ENCODE measurements at places on chromosomes 12 and 14.
A peak's percentile ranks its signal among the peaks of the same experiment; 100 is the strongest.

DNA sequence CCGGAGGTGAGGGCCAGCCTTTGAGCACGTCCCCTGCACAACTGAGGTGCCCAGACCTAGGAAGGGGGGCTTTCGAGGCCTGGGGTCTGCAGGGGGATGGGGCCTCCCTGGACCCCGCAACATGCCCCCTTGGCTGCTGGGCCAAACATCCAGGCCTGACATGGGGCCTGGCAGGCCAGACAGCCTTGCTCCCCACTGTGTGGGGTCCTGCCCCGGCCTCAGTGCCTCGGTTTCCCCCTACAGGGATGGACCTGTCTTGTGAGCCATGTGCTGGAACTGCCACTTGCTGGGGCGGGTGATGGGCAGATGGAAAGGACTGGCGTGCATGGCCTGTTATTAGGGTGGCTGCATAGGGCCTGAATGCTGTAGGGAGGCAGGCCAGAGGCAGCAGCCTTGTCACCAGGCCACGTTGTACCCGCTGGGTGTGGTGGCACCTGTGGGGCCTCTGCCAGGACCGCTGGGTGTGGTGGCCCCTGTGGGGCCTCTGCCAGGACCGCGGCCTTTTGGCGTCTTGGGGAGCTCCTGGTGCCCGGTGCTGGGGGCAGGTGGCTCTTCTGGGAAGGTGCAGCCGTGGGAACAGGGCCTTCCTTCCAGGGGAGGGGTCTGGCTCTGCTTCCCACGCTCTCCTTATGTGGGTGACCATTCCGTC lies 20.4 kb downstream of the ASPG start:
- DNase-seq = no peak

DNA sequence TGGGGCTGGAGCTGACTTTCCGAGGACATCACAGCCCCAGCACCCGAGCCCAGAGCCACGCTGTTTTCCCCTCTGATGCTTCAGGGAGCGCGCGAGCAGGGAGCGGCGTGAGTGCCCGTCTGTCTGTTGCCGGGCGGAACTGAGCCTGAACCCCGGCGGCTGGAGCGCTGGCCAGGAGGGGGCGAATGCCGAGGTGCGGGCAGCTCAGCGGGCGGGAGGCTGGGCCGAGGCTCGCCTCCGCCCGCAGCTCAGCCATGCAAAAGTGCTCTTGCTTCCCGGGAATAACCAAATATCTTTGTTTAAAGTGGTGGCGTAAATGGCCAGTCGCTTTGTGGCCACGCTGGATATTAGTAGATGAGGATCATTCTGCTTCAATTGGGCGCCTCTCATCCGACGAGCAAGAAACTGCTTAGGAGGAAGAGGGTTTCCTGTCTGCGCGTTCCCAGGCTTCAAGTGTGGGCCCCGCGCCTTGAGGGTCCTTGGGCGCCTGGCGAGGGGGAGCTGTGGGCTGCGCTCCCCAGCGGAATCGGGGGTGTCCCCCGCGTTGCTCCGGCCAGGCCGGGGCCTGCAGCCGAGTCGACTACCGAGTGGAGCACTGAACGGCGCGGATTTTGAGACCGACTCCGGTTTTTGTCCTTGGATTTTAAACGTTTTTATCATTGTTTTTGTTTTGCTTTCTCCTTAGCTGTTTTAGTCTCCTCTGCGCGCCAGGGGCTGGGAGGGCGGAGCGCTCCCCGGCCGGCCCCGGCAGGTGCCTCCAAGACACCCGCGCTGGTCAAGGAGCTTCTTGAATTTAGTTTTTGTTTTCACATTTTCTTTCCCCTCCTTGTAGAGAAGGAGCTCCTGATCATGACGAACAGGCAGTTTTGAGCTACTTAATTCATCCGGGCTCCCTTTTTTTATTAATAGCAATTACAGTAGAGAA lies 831 bp upstream of the NKX2-1 start:
- peak; percentile 97 for DNase-seq

DNA sequence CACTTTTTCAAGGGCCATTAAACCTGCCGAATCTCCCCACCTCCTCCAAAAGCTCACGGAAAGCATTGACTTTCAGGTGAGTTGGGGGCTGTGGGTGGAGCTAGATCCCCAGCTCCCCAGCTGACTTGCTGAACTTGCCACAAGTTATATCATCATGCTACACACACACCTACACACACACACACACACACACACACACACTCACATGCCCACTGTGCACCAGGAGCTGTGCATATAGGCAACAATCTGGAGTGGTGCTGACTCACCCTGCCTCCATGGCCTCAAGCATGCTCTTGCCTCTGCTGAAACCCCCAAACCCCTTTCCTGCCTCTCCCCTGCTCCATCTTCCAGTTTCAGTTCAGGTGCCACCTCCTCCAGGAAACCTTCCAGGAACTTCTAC lies 26.1 kb downstream of the SERPINA3 start:
- DNase-seq = no peak

- no peak for DNase-seq
Observed at GRCh38 chr12:107840186-107840585, 65.7 kb downstream of the ASCL4 start.

DNA sequence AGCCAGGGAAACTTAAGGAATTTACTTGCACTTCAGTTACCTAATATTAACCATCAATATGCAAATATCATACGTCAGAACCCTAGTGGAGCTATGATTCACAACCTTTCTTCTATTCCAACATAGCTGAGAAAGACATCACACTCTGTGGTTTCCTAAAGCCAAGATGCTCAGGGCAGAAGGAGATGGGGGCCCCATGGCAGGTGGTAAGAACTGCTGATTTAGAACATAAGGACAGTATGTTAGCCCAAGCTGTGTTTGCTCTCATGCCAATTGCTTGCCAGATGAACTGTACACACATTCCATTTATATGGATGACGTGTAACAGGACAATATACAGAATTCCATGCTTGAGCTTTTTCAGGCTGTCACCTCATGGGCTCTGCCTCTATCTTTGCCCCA lies 34.6 kb downstream of the HECTD4 start:
- DNase-seq = no peak

DNA sequence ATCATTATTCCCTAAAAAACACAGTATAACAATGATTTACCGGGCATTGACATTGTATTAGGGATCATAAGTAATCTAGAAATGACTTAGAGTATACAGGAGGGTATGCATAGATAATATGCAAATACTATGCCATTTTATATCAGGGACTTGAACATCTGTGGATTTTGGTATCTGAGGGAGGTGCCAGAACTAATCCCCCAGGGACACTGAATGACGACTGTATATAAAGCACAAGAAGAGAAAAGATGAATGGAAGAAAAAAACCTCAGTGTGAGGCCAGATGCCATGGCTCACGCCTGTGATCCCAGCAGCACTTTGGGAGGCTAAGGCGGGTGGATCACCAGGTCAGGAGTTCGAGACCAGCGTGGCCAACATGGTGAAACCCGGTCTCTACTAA lies 25.5 kb upstream of the COX6A1 start:
- no peak for DNase-seq

DNA sequence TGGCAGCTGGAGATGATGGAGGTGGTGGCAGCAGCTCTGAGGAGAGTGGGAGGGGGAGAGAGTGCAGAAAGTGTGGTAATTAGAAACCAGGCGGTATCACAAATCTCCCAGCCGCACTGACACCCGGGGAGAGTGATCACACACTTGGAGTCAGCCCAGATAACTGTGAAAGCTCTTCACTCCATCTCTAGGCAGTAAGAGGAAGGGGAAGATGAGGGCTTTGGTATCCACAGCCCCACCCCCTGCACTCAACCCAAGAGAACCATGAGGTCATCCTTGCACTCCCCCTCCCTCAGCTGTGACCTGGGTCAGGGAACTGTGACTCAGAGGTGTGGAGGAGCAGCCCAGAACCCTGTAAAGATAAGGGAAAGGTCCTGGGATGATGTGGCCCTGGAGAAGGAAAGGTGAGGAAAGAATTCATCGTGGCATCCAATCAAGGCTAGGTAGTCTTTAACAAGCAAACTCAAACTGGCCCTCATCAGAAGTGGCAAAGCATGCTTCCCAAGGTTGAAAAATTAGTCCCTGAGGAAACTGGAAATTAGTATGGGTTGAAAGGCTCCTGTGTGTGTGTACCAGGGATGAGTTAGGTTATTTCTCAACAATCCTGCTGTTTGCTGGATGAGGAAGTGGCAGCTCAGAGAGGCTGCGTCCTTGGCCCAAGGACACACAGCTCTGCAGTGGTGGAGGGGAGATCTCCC lies 111.0 kb upstream of the LHX5 start:
- DNase-seq = no peak

- DNase-seq = no peak
Observed at GRCh38 chr12:11321980-11322379, 11.7 kb upstream of the PRB4 start.

DNA sequence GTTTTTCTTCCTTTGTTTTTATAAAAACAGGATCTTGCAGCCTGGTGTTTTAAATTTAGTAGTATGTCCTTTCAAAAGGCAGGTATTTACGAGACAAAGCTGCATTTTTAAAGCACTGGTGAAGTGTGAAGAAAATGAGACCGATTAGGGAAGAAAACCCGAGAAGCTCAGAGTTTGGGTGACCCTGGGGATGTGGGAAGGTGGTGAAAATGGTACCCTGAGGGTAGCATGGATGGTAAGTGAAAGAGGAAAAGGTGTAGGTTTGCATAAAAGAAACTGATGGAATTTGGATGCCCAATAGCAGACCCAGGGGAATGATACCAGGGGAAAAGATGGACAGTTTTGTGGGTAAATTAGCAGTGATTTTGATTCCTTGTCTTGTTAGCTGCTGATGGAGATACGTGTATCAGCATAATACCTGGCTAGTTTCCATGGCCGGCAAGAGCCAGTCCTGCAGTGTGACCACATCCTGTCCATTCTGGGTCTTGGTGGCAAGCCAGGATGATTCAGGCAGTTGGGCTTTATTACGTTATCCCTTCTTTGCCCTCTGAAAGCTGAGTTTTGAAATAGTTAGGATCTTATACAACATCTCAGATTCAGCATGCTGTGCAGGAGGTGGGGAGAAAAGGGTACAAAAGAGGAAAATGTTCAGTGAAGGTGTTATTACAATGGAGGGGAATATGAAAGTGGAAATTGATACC lies 8.9 kb downstream of the BICD1 start:
- DNase-seq = peak; percentile 51

GRCh38 chr12:106138633-106139421 lies at the start of gene NUAK1:
TSS of gene NUAK1 (minus strand) at chr12:106138954. CDS start at chr12:106138653, 301 bp downstream.
- peak; percentile 64 for DNase-seq

- DNase-seq = no peak
Observed at GRCh38 chr12:132926415-132926833, 29.7 kb downstream of the ZNF605 start.

GRCh38 chr12:113898466-113898865 lies 67.7 kb downstream of the RBM19 start:
- DNase-seq = no peak

GRCh38 chr12:86698641-86698980 lies 442.4 kb upstream of the MGAT4C start:
- no peak for DNase-seq

DNA sequence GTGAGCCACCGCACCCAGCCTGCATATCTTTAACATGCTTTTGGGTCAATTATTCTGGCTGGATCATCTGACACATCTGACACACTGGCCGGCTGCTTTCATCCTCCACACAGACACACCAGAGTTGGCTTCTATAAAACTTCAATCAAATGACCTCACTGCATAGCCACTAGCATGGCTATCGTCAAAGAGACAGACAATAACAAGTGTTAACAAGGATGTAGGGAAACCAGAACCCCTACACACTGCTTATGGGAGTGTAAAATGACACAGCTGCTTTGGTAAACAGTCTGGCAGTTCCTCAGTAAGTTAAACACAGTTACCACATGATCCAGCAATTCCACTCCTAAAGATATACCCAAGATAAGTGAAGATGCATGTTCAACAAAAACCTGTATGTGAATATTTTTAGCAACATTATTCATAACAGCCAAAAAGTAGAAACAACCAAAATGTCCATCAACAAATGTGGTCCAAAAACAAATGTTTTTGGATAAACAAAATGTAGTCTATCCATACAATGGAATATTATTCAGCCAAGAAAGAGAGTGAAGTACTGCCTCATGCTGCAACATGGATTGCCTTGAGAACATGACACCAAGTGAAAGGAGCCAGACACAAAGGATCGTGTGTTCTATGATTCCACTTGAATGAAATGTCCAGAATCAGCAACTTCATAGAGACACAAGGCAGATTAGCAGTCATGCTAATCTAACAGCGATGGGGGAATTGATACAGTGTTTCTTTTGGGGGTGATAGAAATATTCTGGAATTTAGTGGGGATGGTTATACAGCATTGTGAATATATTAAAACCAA lies 10.1 kb downstream of the KDM2B start:
- DNase-seq = no peak

GRCh38 chr12:120983759-120984158 lies 5.4 kb downstream of the HNF1A start:
- DNase-seq = no peak

- DNase-seq = no peak
Observed at GRCh38 chr12:16350682-16351081, 3.2 kb downstream of the MGST1 start.

DNA sequence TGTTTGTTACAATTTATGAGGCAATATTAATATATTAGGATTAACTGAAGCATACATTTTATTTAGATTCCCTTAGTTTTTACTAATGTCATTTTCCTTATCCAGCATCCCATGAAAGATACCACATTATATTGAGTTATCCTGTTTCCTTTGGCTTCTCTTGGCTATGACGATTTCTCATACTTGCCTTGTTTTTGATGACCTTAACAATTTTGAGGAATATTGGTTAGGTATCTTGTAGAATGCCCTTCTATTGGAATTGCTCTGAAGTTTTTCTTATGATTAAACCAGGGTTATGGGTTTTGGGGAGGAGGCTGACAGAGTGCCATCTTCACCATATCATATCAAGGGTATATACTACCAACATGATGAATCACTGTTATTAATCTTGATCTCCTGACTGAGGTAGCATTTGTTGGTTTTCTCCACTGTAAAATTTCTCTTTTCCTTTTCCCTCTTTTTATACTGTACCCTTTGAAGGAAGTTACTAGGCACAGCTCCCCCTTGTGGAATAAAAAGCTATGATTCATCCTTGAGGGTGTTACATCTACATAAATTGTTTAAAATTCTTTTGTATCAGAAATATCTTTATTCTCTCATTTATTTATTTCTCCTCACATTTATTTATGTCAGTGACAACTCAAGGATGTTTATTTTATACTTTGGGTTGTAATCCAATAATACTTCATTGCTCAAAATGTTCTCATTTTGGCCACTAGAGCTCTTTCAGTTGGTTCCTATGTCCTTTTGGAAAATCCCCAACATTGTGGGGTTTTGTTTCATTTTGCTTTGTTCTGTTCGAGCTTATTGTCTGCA lies 239.0 kb downstream of the SLC16A7 start:
- no peak for DNase-seq

- no peak for DNase-seq
Observed at GRCh38 chr14:96170961-96171592, 33.6 kb upstream of the BDKRB2 start.

DNA sequence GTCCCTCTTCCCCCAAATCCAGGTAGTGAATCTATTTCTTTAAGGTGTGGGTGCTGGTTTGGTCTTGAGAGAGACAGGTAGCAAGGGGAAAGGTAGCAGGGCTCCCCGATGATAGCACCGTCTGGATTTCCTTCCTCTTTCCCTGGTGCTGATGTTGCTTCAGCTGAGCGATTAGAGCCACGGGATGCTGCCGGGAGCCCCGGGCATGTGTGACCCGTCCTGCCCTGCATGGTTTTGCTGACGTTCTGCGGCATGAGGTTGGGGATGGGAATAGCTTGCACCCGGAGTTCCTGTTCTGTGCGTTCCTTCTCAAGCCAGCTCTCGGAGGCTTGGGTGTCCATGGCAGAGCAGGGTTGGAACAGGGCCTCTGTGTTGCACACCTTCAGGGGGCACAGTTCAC lies 107.3 kb downstream of the TSPAN9 start:
- DNase-seq = no peak

All from 8988T (cell line).